ENCODE measurements at places on chromosomes 11 and 22.

DNA sequence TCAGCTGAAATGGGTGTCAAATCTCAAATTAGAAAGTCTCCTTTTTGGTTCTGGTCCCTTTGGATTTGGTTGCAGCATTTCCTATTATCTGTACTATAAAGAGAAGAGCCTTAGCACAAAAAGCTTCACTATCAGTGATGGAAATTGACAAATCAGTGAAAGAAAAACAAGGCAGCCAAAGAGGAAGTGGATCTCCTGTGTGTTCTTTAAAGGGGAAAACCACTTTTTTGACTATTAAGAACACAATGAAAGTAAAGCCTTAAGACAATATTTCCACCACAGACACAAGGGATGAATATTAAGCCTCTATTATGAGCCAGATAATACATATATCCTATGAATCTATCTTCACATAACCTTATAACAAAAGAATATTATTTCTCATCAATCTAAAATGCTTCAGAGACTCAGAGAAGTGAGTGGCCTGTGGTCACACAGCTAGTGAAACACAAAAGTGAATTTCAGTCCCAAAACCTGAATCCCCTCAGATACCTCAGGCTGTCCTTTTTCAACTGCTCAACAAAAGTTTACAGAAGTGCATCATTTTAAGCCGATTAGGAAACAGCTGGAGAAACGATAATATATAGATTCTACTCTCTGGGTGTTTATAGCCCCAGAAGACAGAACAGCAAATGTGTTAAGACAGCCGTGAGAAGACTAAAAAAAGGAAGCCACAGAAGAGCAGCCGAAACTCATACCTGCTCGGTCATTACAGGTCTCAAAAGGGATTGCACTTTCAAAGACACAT lies 24.4 kb upstream of the FSHB start:
- DNase-seq = no peak

DNA sequence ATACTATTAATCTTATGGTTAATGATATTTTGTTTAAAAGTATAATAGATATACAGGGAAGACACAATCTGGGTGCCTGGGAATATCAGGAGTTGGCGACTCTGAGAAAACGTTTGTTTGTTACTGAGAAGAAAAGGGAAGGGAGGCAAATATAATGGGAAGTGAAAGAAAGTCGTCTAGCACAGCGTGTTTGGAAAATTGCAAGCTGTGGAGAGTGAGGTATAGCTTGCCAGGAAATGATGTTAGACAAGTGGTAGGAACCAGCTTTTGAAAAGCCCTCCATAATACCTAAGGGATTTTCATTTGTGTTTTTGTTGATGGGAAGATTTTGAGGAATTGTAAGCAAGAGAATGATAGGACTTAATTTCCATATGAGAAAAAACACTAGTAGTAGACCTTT lies 322.2 kb downstream of the LUZP2 start:
- DNase-seq = no peak

DNA sequence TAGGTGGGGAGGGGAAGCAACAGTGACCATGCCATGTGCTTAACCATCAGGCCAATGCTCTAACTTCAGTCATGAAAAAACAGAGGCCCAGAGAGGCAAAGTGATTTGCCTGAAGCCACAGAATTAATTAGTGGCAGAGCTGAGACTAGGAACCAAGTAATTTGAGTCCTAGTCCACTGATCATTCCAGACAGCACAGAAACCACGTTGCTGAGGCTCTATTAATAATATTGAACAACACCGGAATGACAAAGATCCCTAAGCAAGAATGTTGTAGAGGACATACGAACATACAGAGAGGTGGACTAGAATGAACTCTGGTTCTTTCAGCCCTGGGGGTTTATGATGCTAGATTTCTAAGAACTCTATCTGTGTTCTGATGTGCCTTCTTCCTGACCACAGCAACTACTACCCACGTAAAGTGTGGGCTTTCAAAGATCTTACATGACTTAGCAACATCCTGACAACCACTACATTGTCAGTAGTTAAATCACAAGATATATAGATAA lies 92.3 kb downstream of the GAB2 start:
- DNase-seq = peak; percentile 1

GRCh38 chr22:48778308-48779195 lies 1049.1 kb downstream of the BRD1 start:
- DNase-seq = no peak

GRCh38 chr22:37334461-37334858 lies 52.2 kb downstream of the CYTH4 start:
- DNase-seq = no peak

- DNase-seq = no peak
Measured at GRCh38 chr11:116422956-116423600, 349.7 kb downstream of the BUD13 start.
